ENCODE measurements at places on chromosomes 2 and 18.

DNA sequence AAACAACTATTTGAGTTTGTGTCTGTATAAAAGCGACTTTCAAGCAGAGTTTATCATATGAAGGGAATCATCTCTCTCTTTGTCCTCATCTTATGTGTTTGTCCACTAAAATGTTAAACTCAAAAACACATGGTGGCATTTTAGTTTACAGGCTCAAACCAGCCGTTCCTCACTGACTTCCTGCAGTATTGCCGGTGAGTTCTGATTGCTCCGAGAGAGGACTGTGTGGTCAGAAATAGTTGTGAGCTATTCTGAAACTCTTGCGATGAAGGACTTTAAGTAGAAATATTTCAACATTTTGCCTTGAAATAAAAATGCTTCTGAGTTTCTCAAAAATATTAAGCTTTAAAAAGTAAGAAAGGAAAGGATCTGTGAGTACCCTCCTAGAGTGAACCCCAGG is 163.2 kb upstream of the CAVIN2 start:
- no peak for DNase-seq

- DNase-seq: no peak
Observed at GRCh38 chr2:152344579-152345195, 9.7 kb downstream of the FMNL2 start.

DNA sequence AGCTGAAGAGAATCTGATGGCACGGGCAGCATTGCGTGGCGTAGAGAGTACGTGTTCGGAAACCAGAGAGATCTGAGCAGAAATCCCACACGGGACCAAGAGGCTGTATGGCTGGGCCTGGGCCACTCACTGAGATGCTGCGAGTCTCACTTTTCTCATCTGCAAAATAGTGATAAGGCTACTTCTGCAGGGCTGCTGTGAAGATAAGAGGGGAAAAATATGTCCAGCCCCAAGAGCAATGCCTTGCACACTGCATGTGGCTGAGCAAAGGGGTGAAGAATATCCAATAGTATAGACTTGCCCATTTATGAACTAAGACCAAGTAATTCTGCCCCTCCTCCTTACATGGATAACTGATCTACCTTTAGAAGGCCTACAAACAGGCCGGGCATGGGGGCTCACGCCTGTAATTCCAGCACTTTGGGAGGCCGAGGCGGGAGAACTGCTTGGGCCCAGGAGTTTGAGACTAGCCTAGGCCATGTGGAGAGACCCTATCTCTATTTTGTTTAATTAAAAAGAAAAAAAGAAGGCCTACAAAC is 3.1 kb downstream of the FECH start:
- DNase-seq: no peak

DNA sequence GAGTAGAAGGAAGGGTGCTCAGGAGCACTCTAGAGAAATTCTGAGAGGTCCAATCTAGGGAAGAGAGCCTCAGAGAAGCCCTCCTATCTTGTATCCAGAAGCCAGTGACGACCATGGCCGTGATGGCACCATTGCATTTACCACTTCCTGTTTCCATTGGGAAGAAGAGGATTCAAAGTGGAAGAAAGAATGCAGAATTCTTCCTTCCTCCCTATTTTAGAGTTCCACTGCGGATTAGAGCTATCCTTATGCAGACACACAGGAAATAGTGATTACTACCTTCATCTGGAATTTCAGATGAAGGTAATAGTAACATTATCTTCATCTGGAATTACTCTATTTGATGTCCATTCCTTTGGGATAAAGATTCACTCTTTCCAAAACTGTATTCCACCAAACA is 45.6 kb upstream of the PCBP1 start:
- DNase-seq: peak; percentile 61

- DNase-seq: no peak
Observed at GRCh38 chr2:96485350-96485749, 19.8 kb downstream of the NEURL3 start.

GRCh38 chr2:205752296-205752820 is 70.1 kb downstream of the NRP2 start:
- DNase-seq: no peak

DNA sequence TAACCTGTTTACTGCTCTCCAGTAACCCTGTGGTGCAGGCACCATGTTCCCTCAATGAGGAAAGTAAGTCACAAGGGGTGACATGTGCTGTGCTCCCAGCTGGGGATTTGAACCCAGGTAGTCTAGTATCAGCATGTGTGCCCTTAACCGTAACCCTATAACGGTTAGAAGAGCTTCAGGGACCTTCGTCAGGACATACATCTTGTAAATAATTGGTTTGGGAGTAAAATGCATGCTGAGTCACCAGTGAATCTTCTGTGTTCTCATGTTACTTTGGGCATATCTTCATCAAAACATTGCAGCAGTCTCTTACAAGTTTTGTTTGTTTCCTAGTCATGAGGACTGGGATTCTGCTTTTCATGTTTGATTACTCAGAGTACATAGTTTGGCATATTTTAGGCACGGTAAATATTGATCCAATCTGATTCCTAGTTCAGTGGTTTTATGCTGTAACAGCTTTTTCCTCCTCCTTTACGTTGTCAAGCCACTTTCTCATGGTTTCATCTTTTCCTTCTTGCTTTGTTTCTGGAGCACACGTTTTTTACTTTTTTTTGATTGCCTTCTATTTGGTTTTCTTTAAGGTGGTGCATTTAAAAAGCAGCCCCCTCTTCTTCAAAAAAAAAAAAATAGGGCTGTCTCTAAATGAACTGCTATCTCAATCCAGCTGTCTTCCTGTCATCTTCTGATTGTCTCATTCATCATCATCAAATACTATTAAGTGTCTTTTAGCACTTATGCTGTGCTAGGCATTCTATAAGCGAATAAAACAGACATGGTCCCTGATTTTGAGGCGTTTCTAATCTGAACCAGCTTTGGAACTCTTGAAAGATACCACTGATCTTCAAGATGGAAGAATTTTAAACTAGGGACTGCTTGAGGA is 50.4 kb downstream of the CLIP4 start:
- DNase-seq: peak; percentile 60

DNA sequence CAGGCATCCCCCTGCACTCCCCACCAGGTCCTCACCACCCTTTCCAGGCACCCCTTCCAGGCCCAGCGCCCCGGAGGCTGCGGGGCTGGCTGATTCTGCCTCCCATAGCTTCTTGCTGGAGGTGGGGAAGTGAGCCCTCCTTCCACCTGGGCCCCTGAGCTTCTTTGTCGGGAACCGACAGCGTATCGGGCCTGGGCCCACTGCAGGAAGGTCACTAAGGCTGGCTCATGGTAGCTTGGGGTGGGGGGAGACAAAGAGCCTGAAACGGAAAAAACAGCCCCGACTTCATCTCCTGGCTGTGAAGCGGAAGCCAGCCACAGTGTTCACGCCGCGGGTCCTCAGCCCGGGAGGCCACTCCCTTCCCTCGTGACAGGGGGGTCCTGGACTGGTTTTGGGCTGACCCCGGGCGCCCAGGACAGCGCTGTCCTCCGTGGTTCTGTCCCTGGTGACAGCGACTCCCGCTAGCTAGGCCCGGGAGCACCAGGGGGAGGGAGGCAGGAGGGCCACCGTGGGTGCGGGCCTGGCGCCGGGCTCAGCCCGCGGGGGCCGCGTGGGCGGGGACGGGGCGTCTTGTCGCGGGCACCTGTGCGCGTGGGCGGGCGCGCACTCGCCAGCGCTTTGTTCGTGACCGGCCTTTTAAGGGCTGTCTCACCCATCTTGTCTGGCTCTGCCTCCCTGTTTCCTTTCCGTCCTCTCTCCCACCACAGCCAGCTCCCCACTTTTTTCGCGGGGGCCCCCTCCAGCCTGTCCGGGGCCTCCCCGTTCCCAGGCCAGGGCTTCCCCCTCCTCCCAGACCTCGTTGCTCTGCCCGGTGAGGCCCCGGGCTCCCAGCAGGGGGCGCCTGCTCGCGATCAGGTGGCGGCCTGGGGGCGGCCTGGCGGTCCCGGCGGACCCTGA is 64.9 kb downstream of the DNMT3A start:
- peak; percentile 28 for DNase-seq

- DNase-seq: no peak
Observed at GRCh38 chr2:156476021-156476849, 40.1 kb downstream of the GPD2 start.

GRCh38 chr2:45822272-45822630 is 170.8 kb downstream of the PRKCE start:
- DNase-seq: peak; percentile 23

GRCh38 chr2:235183786-235184185 is 232.0 kb downstream of the SH3BP4 start:
- peak; percentile 38 for DNase-seq

GRCh38 chr2:123816203-123816602 is 208.9 kb upstream of the CNTNAP5 start:
- DNase-seq: no peak

- peak; percentile 47 for DNase-seq
Observed at GRCh38 chr2:146661473-146662096, 1183.2 kb upstream of the ACVR2A start.

- no peak for DNase-seq
Observed at GRCh38 chr2:86675104-86675503, 45.0 kb upstream of the RMND5A start.

DNA sequence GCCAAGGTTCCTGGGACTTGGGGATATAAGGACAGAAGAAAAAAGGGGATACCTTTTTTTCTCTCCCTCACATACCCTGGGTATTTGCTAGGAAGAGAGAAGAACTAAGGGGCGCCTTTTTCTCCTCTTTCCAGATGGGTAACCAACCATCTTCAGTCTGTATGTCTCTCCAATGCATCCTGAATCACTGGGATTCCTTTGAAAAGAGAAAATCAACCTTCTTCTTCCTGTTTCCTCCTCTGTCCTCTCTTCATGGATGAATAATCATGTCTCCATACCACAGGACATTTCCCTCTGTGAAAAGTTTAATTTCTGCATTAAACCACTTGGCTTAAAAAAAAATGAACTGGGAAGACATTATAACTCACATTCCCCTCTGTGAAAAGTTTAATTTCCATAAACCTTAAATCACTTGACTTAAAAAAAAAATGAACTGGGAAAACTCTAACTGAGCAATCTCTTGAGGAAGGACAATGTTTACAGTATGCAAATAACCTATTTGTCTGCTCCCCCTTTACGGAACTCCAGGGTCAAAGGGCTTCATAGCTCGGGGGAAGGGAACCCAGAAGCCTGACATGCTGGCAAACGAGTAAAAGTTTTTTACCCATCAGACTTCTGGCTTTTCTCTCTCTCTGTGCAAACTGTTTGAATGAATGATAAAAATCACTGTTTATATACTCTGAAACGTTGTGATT is 56.7 kb upstream of the FAM98A start:
- DNase-seq: no peak

GRCh38 chr18:41881285-41881684 is 73.7 kb upstream of the PIK3C3 start:
- peak; percentile 84 for DNase-seq

DNA sequence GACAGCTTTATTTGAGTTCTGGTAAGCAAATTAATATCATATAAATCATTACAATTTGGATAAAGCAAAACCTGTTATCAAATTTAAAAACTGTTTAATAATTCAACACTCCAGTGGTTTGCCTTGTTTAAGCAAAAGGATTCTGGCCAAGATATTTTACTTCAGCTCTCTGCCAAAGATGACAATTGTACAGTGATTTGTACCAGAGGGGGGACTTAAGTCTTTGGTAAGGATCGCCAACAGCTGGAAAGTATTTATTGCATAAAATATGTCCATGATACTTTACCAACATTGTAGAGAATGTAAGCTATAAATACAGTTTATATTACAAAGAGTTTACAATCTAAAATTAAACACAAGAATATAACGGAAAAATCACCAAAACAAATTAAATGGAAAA is 13.8 kb downstream of the PREPL start:
- no peak for DNase-seq

DNA sequence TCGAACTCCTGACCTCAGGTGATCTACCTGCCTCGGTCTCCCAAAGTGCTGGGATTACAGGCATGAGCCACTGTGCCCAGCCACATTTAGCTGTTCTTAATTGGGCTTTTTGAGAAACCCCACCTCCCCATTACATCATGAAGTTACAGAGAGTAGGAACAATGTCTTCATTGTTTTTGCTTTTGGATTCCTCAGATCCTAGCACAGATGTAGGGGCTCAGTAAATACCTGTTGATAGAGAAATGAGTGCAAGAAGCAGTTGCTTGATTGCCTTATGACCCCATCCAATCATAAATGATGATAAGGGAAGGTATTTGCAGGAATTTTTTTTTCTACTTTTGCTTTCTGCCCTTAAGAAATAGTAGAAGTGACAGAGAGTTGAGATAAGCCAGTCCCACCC is 25.4 kb downstream of the GREB1L start:
- DNase-seq: no peak

DNA sequence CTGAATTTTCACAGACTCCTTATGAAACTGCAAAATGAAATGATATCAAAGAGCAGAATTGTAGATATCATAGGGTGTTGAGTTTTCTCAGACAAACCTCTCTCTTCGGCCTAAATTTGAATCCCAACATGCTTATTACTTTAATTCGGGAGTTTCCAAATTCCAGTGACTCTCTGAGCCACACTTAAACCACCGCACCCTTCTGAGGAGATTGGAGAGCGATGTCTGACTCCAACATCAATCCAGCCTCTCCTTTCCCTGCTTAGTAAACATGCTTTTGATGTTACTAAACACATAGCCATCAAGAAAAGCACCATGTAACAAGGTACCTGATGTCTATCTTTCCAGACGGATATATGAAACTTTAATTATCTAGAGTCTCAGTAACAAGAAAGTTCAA is 103.1 kb upstream of the ARHGAP28 start:
- DNase-seq: no peak

DNA sequence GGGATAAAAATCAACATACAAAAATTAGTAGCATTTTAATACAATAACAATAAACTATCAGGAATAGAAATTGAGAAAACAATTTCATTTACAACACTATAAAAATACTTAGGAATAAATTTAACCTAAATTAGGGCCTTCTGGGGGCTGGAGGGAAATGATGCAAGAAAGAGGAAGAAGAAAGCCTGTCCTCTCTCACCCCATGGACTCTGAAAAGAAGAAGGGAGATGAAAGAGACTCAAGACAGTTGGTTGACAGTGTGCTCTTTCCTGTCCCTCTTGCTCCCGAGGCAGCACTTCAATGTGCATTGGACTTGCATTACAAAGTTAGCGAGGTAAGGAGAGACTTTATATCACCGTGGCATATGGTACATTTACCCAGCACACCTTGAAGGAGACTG is 88.5 kb downstream of the VAPA start:
- no peak for DNase-seq

DNA sequence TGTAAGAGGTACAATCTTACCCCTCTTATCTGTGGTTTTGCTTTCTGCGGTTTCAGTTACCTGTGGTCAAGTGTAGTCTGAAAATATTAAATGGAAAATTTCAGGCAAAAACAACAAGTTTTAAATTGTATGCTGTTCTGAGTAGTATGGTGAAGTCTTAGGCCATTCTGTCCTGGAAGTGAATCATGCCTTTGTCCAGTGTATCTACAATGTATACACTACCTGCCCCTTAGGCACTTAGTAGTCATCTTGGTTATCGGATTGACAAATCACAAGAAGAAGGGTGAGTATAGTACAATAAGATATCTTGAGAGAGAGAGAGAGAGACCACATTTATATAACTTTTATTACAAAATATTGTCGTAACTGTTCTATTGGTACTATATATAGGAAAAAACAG is 43.5 kb downstream of the RAB3GAP1 start:
- no peak for DNase-seq

- no peak for DNase-seq
Observed at GRCh38 chr18:12290086-12290485, 18.0 kb upstream of the TUBB6 start.

GRCh38 chr18:9263264-9263663 is 71.3 kb upstream of the TWSG1 start:
- DNase-seq: no peak

- no peak for DNase-seq
Observed at GRCh38 chr18:42230636-42231035, 275.6 kb downstream of the PIK3C3 start.

Data from EL (cell line).